ENCODE measurements at places on chromosomes 6 and 20.

DNA sequence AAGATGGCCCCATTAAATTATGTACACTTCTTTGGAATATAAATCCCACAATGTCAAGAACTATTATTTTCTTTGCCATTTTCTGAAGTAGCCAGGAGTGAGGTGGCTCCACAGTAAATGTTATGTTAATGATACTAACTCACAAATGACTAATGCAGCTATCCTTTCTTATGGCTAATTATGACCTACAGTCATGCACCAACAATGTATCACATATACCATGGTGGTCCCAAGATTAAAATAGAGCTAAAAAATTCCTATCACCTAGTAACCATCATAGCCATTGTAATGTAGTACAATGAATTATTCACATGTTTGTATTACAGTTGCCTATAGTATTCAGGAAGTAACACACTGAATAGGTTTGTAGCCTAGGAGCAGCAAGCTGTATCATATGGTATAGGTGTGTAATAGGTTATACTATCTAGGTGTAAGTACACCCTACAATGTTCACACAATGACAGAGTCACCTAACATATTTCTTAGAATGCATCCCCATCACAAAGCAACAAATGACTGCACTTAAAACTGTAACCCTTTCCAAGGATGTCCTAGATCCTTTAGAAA lies 15.3 kb downstream of the ECHDC1 start:
- DNase-seq = no peak

DNA sequence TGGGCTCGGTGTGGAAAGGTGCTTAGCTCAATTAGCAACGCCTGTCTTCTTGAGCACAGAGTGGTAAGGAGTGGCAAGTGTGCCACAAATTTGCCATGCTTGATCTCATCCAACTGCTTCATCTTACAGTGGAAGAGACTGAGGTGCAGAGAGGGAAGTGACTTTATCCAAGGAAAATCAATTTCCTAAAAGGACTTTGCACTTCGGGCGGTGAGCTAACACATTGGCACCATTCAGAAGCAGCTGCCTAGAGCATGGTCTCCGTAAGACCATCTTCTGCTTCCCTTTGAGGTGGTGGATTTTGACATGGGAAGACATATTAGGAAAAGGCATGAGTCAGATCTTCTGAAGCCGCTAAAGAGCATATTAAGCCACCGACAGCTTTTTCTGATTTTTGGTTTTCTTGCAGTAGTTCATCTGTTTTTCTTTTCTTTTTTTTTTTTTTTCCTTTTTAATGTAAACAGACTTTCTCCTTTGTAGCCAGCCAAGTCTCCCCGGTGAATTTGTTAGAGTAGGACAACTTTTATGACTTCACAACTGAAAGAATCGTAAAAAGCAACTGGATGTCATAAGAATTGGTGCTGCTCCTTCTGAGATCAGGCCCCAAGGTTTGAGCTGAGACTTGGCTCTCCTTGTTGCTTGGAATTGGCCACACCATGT lies 273.2 kb downstream of the CDC5L start:
- DNase-seq = no peak

DNA sequence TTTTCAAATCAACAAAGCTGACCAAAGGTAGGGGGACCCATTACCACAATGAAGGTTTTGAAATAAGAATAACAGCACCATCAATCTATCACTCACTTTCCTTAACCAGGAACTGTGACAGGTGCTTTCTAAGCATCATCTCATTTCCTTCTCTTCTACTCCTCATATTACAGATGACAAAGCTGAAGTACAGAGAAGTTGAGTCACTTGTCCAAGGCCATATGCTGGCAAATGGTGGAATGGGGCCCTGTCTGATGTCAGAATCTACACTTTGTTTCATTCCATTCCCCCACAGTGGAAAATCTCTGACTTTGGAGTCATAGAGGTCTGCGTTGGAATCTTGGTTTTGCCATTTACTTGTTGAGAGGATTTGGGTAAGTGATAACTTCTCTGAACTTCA lies 222.5 kb upstream of the LRFN2 start:
- no peak for DNase-seq

DNA sequence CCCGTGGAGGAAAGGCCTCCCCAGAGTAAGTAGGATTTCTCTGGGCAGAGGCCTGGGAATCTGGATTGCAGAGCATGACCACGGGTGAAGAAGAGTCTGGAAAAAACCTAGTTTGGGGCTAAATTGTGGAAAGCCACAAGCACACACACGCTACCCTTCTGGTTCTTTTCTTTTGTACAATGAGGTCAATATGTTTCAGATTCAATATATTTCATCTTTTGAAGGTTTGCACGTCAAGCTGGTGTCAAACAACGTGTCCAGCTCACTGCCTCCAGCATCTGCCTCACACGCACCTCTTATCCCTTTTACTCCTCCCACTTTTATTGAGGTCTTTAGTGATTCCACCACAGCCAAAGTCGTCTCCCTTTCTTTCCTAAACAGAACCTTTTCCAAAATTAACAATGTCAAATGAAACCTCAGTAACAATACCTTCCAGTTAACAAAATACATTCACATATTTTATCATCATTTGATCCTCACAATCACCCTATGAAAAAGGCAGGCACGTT lies 773 bp upstream of the EPB41L2 start:
- DNase-seq = no peak

GRCh38 chr6:20402342-20403069 lies 827 bp downstream of the E2F3 start:
- peak; percentile 66 for DNase-seq

DNA sequence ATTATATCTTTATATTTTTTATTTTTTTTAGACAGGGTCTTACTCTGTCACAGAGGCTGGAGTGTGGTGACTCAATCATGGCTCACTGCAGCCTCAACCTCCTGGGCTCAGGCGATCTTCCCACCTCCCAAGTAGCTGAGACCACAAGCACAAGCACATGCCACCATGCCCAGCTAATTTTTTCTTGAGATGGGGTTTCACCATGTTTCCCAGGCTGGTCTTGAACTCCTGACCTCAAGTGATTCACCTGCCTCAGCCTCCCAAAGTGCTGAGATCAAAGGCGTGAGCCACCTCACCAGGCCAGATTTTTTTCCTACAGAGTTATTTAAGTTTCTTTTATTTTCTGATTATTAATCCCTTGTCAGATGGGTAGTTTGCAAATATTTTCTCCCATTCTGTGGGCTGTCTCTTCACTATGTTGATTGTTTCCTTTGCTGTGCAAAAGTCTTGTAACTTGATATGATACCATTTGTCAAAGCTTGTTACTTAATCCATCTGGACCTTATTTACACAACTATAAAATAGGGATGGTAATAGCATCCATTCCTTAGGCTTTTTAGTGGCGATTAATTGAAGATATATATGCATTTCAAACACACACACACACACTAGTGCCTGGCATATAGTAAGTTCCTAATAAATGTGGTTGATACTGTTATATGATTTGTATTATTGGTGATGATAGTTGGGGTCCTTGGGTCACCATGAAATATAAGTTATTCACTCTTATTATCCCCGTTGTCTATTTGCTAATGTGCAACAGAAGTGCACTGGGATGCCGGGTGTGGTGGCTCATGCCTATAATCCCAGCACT lies 187.1 kb downstream of the BCAS1 start:
- no peak for DNase-seq

GRCh38 chr6:143014764-143015163 lies 45.9 kb upstream of the AIG1 start:
- DNase-seq = no peak

GRCh38 chr6:168724669-168725570 lies 283.9 kb downstream of the SMOC2 start:
- no peak for DNase-seq

- no peak for DNase-seq
Measured at GRCh38 chr6:142881761-142882160, 63.2 kb downstream of the HIVEP2 start.

- DNase-seq = no peak
Measured at GRCh38 chr20:44461142-44461802, 14.4 kb upstream of the TTPAL start.

GRCh38 chr20:1942486-1943274 lies 47.5 kb downstream of the SIRPA start:
- DNase-seq = no peak

DNA sequence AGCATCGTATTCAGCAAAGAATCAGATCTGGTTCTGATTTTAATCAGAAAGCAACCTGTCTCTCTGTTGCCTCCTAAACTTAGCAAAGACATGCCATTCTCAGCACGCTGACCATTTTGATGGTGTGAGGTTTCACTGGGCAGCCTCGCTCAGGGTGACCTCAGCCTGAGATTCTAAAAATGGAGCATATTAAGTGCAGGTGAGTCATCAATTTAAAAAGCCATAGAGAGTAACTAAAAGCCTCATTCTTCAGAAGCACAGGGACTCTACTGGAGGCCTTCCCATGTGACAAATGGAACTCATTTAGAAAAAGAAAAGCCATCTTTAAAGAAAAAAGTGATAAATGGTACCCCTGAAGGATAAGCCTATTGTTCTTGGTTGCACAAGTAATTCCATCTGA lies 91.3 kb downstream of the FILIP1 start:
- no peak for DNase-seq

GRCh38 chr6:149961728-149962425 lies 1.9 kb upstream of the ULBP1 start:
- no peak for DNase-seq

DNA sequence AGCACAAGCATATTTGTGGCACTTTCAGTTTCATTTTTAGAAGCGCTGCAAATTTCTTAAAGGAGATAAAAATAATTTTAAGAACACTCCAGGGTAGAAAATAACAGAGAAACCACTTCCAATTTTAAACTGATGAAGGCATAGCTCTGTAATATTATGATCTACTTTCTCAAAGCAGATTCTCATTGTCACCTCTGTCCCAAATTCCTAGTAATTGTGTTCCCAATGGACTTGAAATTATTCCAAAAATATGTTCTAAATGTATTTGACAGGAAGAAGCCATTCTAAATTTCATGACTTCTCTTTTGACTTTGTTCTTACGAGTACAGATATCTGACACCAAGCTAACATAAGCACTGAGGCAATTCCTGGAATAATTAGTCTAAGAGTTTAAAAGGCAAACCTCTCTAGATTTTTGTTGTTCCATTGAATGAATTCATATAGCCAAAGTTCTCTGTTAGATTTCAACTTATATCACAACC lies 140.2 kb upstream of the CARMIL1 start:
- DNase-seq = no peak
